ENCODE measurements at places on chromosomes 7 and 10. TPM values are rescaled to one million over a fixed set of nuclear protein-coding genes. Genes with fewer than 3 reads are reported as not detected.

DNA sequence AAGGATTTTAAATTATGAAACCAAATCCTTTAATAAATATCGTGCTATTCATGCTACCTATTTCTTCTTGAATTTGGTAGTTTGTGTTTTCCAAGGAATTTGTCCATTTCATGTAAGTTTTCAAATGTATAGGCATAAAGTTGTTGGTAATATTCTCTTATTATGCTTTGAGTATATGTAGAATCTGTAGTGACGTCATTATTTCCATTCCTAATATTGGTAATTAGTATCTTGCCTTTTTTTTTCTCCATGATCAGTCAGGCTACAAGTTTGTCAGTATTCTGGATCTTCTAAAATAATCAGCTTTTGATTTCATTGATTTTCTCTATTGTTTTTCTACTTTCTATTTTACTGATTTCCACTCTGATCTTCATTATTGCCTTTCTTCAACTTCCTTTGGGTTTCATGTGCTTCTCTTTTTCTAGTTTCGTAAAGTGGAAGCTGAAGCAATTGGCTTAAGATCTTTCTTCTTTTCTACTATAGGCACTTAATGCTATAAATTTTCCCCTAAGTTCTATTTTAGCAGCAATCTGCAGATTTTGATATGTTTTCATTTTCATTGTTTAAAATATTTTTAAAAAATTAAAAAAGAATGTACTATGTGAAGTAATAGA, 156.5 kb upstream of the HDAC9 start:
- no peaks in the 10 kb centered on the region for H3K4me1 ChIP-seq
- H3K4me3 ChIP-seq = no peak overlapping the region
- no peaks in the 10 kb centered on the region for H3K27me3 ChIP-seq
- H3K27ac ChIP-seq = no peak overlapping the region

- H3K27me3 ChIP-seq = no peaks in the 10 kb centered on the region
- H3K4me3 ChIP-seq = no peak overlapping the region
These were observed 7.5 kb downstream of the SAR1A start for GRCh38 chr10:70162892-70163201.

GRCh38 chr10:10396601-10397000, 621.1 kb upstream of the CELF2 start:
- H3K27me3 ChIP-seq = no peaks in the 10 kb centered on the region
- H3K36me3 ChIP-seq = no peaks in the 10 kb centered on the region
- H3K4me3 ChIP-seq = no peak overlapping the region
- no peak for DNase-seq
- H3K27ac ChIP-seq = no peak overlapping the region
- H3K4me1 ChIP-seq = no peaks in the 10 kb centered on the region

DNA sequence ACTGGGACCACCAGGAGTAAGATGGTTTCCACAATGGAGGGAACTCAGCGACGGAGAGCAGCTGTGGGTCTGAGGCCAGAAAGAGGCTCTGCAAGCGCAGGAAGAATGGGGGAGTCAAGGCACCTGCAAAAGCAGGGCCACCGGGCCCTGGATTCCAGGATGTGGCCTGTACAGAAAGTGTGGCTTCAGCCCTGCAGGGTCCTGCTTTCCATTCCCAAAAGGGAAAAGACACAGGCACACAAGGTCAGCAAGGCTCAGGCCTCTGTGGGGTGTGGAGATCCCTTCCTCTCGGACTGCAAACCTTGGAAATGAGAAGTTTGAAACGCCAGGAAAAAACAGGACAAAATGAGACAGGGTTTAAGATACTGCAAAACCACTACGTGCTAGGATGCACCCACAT, 232.5 kb downstream of the TNS3 start:
- no peak overlapping the region for H3K27ac ChIP-seq
- H3K27me3 ChIP-seq = no peaks in the 10 kb centered on the region
- H3K36me3 ChIP-seq = peaks cover 15% of the 10 kb centered on the region
- H3K4me3 ChIP-seq = no peak overlapping the region
- peaks cover 26% of the 10 kb centered on the region for H3K4me1 ChIP-seq
- no peak for DNase-seq

GRCh38 chr10:14779001-14779651, 4.4 kb upstream of the FAM107B start:
- peak overlapping the region; percentile 71 for H3K27ac ChIP-seq
- no peak for DNase-seq
- H3K27me3 ChIP-seq = no peaks in the 10 kb centered on the region
- no peaks in the 10 kb centered on the region for H3K4me1 ChIP-seq
- H3K4me3 ChIP-seq = no peak overlapping the region

DNA sequence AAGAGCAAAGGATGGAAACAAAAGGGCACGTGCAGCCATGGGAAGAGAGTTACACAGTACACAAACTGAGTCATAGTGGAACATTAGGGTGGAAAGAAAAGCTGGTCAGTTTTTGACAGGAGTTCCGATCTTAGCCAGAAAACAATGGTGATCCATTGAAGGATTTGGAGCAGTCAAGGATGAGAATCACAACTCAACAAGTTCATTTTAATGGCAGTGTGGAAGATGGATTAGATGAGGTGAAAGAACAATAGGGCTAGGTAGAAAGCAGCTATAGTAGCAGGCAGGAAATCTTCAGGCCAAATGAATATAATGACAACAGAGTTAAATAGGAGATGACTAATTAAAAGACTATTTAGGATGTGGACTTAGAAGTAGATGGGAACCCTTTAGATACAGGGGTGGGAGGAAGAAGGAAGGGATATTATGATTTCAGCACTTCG, 136.3 kb downstream of the DOCK4 start:
- no peak for DNase-seq
- H3K4me3 ChIP-seq = no peak overlapping the region
- no peak overlapping the region for H3K27ac ChIP-seq
- H3K4me1 ChIP-seq = peaks cover 11% of the 10 kb centered on the region

Gene NANOS1
- total RNA-seq = 14.4 TPM

Gene SORCS1
- 5.4 TPM for total RNA-seq

GRCh38 chr7:130593033-130593432, 75.5 kb downstream of the COPG2 start:
- H3K4me3 ChIP-seq = no peak overlapping the region
- H3K27ac ChIP-seq = no peak overlapping the region
- no peaks in the 10 kb centered on the region for H3K27me3 ChIP-seq
- DNase-seq = no peak
- peaks cover 13% of the 10 kb centered on the region for H3K36me3 ChIP-seq
